ENCODE measurements at places on chromosomes 4 and X.

GRCh38 chrX:96140796-96141195 is 543.8 kb upstream of the DIAPH2 start:
- DNase-seq: no peak

- DNase-seq: no peak
Measured at GRCh38 chr4:48210966-48211328, 58.7 kb downstream of the TEC start.

GRCh38 chr4:164483711-164484110 is 270.2 kb upstream of the SMIM31 start:
- no peak for DNase-seq

- DNase-seq: no peak
Measured at GRCh38 chr4:46648088-46648744, 258.3 kb upstream of the GABRA2 start.

DNA sequence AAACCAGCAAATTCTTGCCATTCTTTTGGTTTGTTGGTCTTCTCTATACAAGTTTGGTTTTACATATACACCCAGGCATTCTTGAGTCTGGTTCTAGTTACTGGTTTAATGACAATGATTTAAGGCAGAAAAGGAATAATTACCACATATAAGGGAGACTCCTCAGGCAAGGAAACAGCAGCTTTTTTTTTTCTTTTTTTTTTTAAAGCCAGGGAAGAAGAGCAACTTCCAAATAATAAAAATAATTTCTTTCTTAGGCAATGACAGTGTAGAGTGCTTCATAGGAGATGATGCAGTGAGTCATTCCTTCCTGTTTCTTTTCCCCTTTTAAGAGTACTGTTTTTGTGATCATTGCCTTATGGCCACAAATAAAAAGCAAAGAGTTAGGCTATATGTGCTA is 289.7 kb downstream of the DKK2 start:
- no peak for DNase-seq

- DNase-seq: no peak
Measured at GRCh38 chr4:108683479-108683878, 33.1 kb downstream of the OSTC start.

DNA sequence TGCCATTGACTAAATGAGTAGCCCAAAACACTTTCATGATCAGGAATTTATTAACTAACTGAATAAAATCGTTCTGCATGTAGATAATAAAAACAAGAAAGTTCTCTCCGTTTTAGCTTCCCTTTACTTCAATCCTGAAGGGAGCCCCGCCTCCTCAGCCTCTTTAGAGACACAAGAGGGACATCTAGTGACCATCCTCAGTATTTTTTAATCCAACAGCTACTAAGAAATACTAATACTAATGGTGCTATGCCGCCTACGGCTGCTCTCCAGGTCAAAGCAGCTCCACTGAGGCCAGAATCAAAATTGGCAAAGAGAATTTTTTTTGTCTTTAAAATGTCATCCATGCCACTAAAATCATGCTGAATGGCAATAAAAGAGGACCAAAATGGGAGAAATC is 3.2 kb upstream of the PCDH19 start:
- DNase-seq: no peak

GRCh38 chr4:26116057-26116456 is 202.0 kb downstream of the SMIM20 start:
- no peak for DNase-seq

DNA sequence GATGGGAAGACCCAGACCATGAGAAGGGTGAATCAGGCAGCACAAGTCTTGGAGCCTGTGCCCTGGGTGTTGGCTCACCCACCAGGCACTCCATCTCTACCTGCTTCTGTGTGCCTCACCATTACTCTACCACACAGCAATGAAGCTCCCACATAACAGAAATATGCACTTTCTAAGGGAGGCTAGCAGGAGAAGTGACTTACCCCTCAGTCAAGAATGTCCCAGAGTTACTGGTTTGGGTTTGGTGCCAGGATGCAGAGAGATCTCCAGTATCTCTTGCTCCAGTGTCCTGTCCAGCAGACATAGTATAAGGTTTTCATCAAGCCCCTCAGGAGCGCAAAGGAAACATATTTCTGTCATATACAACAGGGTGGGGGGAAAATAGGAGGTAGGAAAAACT is 11.3 kb upstream of the RAB40A start:
- no peak for DNase-seq

DNA sequence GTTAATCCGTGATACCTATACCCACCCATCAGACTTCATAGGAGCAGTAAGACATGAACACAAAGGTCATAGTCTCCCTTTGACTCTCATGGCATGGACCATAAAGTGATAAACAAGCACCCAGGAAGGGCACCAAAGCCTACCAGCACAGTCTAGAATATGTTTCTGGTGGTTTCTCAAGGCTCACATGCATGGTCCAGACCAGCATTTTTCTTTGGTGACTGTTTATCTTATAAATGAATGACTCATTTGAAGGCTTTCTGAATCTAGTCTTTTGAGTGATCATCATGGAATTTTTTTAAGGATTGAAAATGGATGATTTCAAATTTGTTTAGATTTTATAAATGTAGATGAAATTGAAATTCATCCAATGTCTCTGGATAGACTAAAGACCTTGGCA is 32.0 kb upstream of the AMELX start:
- DNase-seq: no peak

DNA sequence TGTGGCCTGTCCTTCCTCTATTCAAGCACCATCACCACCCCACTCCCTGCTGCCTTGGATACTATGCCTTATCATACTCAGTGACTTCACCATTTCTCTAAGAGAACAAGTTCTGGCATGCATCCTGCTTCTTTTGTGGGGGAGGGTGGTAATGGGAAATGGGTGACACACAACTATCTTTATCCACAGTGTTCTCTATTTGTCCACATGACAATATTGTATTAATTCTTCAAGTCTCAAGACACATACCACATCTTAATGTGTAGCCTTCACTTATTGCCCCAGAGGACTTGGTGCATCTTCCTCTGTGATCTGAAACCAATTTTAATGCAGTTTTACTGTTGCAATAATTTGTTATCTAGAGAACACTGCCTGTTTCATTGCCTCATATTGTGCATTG is 29.3 kb upstream of the UGT2B7 start:
- DNase-seq: no peak

GRCh38 chr4:138078751-138079520 is 163.2 kb downstream of the SLC7A11 start:
- DNase-seq: no peak

GRCh38 chrX:13419918-13420317 is 100.1 kb upstream of the ATXN3L start:
- DNase-seq: no peak

GRCh38 chrX:155896512-155896911 is 15.4 kb downstream of the VAMP7 start:
- no peak for DNase-seq

- no peak for DNase-seq
Measured at GRCh38 chrX:119374736-119375135, 24.4 kb upstream of the SLC25A43 start.

GRCh38 chr4:185405296-185405999 is 8.8 kb downstream of the ANKRD37 start:
- DNase-seq: no peak

- DNase-seq: no peak
Measured at GRCh38 chr4:56701644-56702043, 20.5 kb upstream of the HOPX start.

- no peak for DNase-seq
Measured at GRCh38 chr4:27463816-27464215, 603.2 kb downstream of the STIM2 start.

DNA sequence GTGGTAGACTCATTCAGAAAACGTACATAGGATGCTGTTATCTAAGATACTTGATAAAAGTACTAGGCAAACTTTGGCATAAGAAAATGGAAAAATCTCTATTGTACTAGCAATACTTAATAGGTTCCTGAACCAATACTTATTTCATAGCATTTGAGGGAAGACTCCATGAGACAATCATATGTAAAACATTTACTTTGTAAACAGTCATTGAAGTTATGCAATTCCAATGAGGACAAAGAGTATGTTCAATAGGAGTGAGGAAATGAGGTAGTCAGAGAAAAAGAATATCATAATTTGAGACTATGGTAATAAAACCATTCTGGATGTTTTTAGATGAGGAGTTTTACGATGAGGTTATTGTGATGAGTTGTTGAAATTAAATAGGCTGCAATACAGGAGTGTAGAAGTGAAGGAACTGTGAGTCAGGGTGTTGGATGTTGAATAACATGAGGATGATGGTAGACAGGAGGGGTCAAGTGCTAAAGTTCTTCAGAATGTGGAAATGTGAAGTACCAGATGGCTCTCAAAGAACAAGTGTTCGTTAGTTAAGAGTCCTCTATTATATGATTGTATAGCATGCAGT is 397.9 kb downstream of the PPP3CA start:
- DNase-seq: no peak

GRCh38 chr4:112173593-112174558 is 28.6 kb downstream of the FAM241A start:
- no peak for DNase-seq

DNA sequence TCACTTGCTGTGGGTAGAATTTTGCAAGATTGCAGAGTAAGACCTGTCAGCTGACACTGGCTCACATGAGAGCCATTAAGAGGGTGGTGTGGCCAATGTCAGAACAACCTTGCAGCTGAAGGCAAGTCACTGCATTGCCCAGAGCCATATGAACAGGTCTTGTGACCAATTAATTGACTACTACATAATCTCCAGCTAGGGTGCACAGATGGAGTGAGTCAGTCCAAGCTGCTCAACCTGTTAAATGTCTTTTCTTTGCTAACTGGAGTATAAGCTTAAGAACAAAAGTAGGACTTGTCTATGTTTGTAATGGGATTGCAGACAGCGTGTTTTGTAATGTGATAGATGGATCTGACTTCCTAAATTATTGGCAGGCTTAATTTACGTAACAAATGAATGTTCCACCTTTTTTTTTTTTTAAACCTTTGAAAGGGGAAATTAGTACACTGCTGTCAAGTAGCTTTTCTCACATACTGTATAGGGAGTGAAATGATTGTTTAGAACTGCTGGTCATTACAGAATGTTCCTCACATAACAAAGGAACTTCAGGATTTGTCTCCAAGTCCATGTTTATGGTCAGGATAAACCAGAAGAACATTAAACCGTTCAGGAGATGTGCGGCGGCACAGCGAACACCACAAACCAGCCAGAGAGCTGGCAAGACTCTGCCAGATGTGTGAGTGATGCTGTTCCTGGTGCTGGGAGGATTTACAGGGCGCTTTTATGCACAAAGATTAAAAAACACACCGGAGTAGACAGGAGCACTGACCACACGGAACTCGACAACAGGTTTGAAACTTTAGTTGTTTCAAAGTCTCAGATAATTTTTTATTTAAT is 37.0 kb downstream of the FNIP2 start:
- DNase-seq: no peak

- DNase-seq: no peak
Measured at GRCh38 chrX:150308041-150308440, 55.1 kb upstream of the MAMLD1 start.

DNA sequence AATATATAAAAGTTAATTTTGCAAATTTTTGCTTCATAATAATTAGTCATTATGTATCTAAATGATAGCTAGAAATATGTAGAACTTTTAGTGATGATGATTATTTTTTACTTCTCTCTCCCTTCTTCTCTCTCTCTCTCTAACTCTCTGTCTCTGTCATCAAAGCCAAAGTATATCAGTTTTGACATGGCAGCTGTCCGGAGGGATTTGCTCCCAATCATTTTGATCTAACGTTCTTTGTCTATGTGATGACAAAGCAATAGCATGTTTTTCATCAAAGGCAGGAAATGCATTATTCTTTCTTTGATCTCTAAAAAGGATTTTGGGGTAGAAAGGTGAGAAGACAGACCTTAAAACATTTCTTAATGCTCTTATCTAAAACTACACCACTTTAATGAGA is 402.1 kb downstream of the PDGFC start:
- DNase-seq: no peak

DNA sequence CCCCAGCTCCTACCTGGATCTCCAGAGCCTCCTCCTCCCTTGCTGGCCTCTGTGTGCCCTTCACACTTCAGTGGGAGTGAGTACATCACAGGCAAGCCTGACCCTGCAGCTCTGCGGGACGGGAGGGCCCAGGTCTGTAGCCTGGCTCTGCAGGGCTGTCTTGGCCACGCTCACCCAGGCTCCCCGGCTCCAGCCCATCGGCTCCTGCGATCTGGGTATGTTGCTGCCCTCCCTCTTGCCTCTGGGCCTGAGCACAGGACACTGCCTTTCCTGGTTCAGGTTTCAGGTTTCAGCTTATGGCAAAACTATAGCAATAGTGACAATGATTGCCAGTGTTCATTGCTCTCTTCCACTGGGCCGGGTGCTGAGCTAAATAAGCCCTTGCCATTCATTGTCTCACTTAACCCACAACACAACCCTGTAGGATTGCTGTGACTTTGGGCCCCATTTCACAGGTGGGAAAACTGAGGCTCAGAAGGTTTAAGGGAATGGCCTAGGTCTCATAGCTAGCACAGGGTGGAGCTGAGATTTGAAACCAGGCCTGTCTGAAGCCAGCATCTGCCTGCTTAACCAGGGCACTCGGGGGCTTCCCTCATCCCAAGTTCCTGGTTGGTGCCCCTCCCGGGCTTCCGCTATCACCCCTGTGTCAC is 44.6 kb upstream of the SORCS2 start:
- DNase-seq: no peak

- DNase-seq: no peak
Measured at GRCh38 chr4:167114416-167114971, 119.8 kb downstream of the SPOCK3 start.

GRCh38 chr4:184066584-184067300 is 150.9 kb downstream of the ENPP6 start:
- DNase-seq: no peak

GRCh38 chr4:67765928-67766327 is 11.7 kb upstream of the GNRHR start:
- no peak for DNase-seq

GRCh38 chr4:14059006-14059405 is 431.5 kb upstream of the BOD1L1 start:
- no peak for DNase-seq

GRCh38 chrX:45748369-45748774 is 547.7 kb upstream of the DIPK2B start:
- DNase-seq: no peak

DNA sequence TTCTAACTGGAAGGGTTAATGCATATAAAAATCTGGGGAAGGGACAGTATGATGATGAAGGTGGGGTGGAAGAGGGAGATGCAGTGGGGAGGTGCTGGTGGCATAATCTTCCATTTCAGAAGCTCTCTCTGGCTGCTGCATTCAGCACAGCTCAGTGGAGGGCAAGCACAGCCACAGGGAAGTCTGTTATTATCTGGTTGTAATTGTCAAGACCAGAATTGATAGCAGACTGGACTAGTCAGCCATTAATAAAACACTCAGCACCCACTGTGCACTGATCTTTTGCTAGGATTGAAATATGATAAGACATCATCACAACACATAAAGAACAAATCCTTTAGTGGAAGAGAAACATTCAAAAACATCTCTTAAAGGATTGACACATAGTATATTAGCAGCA is 414.2 kb upstream of the LCORL start:
- no peak for DNase-seq

- no peak for DNase-seq
Measured at GRCh38 chr4:99815597-99816011, 1.0 kb upstream of the DAPP1 start.

- DNase-seq: no peak
Measured at GRCh38 chr4:138599965-138600364, 357.8 kb upstream of the SLC7A11 start.

DNA sequence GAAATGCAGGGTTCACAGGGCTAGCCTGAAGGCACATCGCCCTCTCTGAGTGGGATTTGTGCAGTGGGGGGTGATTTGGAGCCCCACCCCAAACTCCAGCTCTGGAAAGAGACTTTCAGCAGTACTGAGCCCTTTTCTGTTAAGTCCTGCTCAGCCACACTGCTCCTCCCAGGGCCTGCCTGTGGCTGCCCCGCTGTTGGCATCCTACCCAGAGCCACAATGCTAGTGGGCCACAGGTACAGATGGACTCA is 52.7 kb downstream of the CXorf49B start:
- no peak for DNase-seq

Measured in T-cell (primary cell).